ENCODE measurements at places on chromosomes 1 and 21.

DNA sequence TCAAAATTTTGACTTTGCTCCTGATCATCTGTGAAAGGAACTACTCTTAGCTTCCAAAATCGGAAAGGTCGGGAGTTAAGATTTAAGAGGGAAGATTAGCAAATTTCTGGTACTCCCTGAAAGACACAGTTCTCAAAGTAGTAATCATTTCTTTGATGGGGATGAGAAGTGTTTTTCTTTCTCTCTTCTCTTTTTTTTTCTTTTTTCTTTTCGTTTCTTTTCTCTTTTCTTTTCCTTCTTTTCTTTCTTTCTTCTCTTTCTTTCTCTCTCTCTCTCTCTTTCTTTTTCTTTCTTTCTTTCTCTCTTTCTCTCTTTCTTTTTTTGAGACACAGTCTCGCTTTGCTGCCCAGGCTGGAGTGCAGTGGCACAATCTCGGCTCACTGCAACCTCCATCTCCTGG, 5.1 kb upstream of the RAB29 start:
- no peak for DNase-seq

DNA sequence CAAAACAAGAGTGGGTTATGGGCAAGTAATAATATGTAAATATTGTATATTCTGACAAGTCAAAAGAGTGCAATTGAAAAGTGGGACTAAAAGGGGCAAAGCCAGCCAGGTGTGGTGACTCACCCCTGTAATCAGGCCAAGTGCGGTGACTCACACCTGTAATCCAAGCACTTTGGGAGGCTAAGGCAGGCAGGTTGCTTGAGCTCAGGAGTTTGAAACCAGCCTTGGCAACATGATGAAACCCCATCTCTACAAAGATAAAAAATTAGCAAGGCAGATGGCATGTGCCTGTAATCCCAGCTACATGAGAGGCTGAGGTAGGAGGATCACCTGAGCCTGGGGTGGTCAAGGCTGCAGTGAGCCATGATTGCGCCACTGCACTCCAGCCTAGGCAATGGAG, 304.0 kb downstream of the HHIPL2 start:
- peak; percentile 22 for DNase-seq

GRCh38 chr1:194658090-194658439, 1471.7 kb upstream of the B3GALT2 start:
- peak; percentile 85 for DNase-seq

DNA sequence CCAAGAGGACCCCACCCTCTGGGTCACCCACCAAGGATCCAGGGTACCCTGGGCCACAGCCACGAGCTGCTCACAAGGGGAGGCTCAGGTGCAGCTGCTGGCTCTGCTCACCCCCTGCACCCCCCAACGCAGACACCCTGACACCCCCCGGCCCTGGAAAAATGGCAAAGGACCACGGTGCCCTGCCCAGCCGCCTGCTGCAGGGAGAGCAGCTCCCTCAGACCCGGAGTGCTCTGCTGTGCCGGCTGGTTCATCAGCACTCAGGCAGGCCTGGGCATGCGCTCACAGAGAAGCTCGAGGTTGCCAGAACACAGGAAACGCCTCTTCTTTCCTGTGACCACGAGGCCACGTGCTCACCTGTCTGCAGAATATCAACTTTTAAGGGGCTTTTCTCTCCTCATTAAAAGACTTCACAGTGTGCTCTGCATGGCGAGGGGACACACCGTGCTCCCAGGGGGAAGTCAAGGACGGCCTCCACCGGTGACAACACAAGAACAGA, 4.3 kb upstream of the C1QTNF12 start:
- DNase-seq: no peak

- peak; percentile 2 for DNase-seq
These were observed 150.6 kb downstream of the CDC7 start for GRCh38 chr1:91651243-91651642.

DNA sequence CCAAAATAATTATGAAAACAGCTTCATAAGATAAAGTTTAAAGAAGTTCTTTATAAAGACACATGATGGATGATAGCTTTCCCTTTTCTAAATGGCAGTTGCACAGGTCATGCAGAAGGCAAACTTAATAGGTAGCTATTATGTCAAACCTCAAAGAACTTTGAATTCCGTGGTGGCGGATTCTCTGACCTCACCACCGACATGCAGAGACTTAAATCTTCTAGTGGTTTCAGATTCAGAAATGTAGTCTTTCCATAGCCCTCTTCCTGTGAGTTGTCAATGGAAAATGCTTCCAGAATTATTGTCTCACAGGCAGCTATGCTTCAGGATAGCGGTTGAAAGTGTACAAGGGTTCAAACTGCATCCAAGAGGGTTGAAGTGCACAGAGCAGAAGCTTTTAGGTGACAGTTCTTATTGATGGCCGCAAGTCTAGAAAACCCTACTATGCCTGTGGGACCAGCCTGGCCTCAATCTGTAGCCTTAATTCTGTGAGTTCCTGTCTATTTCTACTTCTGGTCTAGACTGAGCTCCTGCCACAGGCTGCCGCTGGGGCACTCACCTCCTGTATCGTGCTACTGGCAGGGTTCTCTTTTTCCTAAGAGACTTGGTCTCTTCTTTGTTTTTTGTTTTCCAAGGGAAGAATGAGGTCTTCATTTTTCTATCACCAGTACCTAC, 117.0 kb upstream of the ERRFI1 start:
- DNase-seq: peak; percentile 94

DNA sequence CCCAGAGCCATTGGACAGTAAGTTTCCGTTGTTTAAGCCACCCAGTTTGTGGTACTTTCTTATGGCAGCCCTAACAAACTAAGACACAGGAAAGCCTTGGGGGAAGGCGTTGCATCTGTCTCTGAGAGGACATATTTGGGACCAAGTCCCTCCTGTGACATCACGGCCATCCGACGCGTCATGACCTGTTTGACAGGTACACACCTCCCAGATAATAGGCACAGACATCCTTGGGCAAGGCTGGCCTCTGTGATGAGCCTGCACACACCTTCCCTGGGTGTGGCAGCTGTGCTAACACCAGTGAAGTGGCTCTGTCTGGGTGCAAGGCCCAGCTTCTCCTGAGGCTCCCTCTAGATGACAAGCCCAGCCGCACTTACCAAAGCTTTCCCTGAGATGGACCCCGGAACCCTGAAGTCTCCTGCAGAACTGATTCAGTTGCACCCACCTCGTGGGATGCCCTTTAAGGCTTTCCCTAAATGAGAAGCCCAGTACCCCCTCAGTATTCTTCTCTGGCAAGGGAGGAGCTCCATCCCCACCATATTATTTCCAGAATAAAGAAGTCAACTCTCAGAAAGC, 136.5 kb downstream of the ZSCAN20 start:
- DNase-seq: no peak

DNA sequence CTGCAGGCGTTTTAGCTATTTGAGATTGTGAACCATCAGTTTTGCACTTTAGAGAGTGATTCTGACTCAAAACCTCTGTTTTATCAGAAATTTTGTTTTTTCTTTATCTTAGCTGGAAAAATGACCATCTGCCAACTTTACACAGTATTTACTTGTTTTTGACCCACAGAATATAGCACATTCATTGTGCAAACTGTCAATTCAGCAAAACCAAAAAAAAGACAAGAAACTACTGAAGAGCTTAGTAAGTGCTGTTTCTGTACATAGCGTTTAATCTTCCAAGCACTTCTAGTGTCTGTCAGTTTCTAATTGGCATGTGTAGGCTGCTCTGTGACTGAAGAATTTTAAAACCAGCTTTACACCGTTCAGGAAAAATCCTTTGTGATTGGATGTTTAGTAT, 76.0 kb upstream of the VANGL1 start:
- DNase-seq: no peak

- no peak for DNase-seq
These were observed 42.2 kb downstream of the SPATA17 start for GRCh38 chr1:217673387-217673786.

DNA sequence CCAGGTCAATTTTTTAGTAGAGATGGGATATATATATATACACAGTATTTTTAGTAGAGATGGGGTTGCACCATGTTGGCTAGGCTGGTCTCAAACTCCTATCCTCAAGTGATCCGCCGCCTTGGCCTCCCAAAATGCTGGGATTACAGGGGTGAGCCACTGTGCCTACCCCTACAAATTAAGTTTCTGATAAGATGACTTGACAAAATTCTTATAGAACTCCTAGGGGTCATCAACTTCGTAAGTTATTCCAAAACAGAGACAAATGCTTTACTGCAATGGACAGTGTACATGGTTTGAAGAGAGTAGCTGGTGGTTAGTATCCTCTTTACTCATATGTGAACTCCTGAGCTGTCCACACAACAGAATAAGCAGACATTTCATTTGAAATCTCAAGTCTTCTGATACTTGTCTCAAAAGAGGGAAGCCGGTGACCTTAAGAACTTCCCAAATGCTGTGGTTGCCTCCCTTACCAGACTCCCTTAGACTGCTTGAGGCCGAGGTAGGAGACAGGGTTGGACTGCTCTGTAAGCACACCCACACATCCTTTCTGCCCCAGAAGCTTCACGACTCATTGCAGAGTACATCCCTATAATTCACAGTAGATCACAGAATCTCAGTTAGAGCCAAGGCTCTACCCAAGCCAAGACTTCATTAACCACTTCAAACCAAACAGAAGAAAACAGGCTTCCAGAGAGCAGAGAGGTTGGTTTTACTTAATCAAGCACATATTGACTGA, 244.1 kb upstream of the IRF2BP2 start:
- peak; percentile 26 for DNase-seq

- no peak for DNase-seq
These were observed 16.4 kb downstream of the RAB4A start for GRCh38 chr1:229287267-229287666.

DNA sequence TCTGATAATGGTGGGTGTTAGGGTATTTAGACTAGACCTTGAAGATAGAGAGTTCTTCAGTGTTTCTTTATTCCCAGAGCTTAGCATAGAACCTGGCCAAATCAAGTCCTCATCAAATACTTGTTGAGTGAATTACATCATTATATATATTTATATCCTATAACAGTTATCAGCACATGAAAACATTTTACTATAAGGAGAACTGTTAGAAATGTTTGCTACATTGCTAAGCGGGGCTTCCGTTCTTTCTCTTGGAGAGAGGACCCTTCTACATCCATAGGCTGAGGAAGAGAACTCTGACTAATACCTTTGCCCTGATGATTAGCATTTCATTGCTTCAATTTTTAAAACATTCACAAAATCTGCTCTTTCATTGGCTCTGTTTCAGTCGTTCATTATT, 66.5 kb upstream of the NBL1 start:
- peak; percentile 22 for DNase-seq

DNA sequence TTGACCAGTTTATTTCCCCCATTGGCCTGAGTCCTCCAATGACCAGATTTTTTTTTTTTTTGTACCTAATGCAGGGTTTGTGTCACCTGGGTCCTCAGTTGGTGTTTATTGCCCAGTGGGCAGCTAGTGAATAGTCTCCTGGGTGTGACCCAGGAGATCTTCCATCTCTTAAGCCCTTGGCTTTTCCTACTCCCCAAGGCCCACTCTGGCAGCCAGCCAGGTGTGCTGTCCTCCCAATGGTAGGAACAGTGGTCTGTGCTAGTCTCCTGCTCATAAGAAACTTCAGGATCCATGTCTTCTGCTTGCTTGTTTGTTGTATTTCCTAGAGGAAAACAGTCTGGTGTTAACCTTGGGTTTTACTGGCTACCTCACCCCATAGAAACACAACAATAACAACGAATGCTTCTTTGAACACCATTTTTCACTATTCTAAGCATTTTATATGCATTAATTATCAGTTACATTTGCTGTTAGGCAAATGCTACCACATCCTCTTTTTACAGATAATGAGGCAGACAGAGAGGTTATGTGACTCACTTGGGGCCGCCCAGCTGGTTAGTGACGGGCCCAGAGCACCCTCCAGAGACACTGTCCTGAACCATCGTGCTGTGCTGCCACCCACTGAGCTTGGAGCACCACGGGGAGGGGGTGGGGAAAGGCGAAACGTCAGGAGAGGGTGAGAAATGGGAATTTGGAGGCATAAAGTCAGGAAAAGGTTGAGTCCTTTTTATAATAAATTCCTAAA, 107.5 kb downstream of the HIVEP3 start:
- peak; percentile 54 for DNase-seq

- no peak for DNase-seq
These were observed 191.4 kb downstream of the DAB1 start for GRCh38 chr1:57232500-57232899.

GRCh38 chr1:81654657-81655056, 146.1 kb upstream of the ADGRL2 start:
- DNase-seq: no peak

GRCh38 chr1:222314839-222315238, 233.1 kb downstream of the HHIPL2 start:
- DNase-seq: no peak

DNA sequence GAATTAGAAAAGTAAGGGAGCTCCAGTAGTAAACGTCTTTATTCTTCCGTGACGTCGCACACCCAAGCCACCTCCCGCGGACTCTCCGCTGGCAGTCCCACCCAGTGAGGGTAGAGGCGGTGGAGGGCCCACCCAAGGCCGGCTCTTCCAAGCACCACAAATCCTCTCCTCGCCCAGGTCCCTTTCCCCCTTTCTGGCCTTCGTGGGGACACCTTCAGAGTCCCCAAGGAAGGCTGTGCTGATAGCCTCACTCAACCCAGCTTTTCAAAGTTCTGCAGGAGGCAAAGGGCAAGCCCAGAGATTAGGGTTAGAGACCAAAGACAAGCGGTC, 349 bp upstream of the GPN2 start:
- DNase-seq: no peak

DNA sequence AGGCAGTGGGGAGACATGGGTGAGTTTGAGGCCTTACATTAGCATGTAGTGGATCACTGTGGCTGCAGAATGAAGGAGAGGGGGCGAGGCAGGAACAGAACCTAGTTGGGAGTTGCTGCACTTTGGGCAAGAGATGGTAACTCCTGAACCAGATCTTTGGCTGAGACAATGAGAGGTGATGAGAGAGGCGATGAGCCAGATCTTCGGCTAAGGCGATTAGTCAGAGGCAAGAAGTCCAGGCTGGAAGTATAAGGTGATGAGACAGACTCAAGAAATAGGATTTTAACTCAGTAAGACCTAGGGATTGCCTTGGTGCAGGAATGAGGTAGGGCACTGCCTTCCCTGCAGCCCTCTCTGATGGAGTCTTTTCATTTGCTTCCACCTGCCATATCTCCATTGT, 9.1 kb upstream of the ARTN start:
- peak; percentile 59 for DNase-seq

DNA sequence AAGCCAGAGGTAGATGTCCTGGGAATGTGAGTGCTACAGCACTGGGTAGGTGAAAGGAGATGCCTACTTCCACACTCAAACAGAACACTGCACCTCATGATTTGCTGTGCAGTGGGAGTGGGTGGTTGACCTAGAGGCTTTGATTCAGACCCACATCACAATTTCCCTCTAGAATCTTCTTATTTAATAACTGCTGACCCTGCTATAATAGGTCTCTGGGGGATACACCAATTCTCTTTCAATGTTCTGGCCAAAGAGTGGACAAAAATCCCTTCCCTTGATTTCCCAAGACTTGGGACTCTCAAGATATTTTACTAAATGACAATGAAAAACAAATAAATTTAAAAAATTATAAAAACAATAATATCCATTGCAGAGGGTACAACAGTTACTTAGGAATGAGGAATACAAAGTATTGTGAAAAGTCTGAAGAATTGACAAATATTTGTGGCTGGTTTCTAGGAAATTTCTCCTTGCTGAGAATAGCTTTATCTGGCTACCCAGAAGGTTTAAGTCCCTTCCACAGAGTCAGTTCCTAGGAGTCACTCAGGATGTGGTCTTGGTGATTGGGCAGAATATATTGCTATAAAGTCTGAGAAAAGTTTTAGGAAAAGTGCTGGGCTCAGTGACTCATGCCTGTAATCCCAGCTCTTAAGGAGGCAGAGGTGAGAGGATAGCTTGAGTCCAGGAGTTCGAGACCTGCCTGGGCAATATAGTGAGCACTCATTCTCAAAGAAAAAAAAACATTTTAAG, 2.4 kb upstream of the FCGR2A start:
- peak; percentile 58 for DNase-seq

GRCh38 chr1:245085508-245086095, 69.2 kb upstream of the KIF26B start:
- peak; percentile 96 for DNase-seq
